ENCODE measurements at places on chromosomes 7 and 10. TPM values are rescaled to one million over a fixed set of nuclear protein-coding genes. Genes with fewer than 3 reads are reported as not detected.

Gene EPHB6
- 39.2 TPM for total RNA-seq

DNA sequence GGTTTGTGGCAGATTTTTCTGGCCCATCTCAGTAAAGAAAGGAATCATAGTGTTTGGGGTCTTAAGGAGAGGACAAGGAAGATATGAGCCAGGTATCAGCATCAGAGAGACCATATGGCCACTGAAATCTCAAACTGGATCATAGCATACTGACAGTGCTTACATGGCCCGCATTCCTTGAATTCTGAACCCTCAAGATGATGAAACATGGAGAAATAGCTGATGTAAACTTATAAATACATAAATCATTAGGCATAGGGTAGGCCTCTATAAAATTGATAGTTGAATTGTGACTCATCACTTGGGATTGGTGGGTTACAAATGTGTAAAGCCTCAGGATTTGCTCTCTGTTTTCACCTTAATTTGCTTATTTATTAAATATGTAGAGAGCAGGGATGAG lies 688.5 kb downstream of the CNTNAP2 start:
- no peak overlapping the region for H3K27ac ChIP-seq
- H3K4me1 ChIP-seq = no peaks in the 10 kb centered on the region
- H3K36me3 ChIP-seq = no peaks in the 10 kb centered on the region
- H3K4me3 ChIP-seq = no peak overlapping the region
- DNase-seq = no peak

Gene SPDYE16
- total RNA-seq = not detected

Gene ELMO1
- 5.0 TPM for total RNA-seq

Gene SFTPA2
- total RNA-seq = not detected

GRCh38 chr10:62217683-62218082 lies 51.0 kb downstream of the RTKN2 start:
- no peaks in the 10 kb centered on the region for H3K4me1 ChIP-seq
- DNase-seq = no peak
- no peaks in the 10 kb centered on the region for H3K27me3 ChIP-seq
